Activated CD8-positive, alpha-beta memory T cell treated with anti-CD3 and anti-CD28 coated beads, Interleukin-2, amount 50 U/mL, for 48 hours (primary cell): ENCODE measurements at places on chromosomes 5 and 9.
A peak's percentile ranks its signal among the peaks of the same experiment; 100 is the strongest.

- no peak for DNase-seq
Observed at GRCh38 chr9:100394816-100395215, 32.1 kb upstream of the MSANTD3 start.

GRCh38 chr9:91360551-91361290 is 997 bp downstream of the AUH start:
- DNase-seq: no peak

DNA sequence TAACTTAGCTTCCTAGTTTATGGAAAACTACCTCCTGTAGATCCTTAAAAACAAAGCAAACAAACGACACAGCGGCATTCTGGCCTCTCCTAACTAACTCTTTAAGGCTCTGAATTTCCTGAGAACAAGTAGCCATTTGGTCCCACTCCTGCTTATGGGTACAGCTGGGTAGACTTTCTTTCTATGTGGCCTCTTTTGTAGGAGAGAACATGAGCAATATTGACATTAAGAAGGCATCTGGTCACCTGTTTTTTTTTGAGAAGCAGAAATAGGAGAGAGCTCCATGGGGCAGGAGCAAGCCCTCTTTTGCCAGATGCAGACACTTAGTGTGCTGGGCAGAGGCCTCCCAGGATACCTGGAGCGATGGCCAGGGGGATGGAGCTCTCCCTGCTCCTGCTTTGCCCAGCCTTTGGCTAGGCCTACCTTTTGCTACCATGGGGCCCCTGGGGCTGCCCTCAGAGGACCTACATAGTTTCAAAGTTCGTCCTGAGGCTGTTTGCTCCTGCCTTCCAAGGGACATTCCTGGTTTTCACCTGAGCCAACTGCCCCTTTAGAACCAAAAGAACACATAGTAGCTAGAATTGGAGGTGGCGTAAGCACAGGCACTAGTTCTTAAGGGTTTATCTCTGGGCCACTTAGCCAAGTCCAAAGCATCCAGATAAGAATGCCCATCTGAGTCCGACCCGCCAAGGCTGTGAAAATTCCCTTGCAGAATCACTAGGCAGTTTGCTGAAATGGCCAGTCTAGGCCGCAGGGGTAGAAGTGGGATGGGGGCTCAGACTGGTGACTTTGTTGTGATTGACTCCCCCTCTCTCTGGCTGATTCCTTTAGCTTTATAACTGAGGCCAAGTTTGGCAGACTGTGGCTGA is 2.4 kb upstream of the STC2 start:
- no peak for DNase-seq

DNA sequence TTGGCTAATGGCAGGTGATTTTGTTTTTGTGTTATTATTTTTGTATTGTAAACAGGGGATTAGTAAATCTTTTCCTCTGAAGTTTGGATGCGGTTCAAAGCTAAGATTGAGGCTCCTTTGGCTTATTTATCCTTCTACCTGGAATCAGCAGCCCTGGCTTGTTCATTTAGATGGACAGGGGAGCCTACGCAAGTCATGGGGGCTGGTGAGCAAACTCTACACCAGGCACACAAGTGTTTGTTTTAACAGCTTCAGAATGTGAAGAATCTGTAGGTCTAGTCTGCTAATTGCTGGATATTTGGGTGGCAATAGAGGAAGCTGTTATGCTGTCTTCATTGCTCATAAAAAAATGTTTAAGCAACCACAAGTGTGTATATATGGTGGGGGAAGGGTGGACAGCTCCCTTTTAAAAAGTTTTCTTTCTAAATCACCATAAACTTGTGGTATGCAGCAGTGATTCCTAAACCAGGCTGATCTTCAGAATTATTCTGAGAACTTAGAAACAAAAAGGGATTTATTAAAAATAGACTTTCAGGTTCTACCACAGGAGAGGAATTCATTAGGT is 20.7 kb downstream of the ZNF462 start:
- DNase-seq: no peak

DNA sequence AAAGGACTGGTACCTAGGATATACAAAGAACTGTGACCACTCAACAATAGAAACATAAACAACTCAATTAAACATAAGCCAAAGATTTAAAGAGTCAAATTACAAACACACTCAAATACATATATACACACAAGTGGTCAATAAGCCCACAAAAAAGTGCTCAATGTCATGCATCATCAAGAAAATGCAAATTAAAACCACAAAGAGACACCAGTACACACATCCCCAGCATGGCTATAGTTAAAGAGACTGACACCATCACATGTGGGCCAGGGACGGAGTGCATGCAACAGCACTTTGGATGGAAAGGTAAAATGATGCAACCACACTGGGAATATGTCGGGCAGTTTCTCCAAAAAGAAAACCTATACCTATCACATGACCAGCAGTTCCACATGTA is 89.7 kb downstream of the CAAP1 start:
- no peak for DNase-seq

DNA sequence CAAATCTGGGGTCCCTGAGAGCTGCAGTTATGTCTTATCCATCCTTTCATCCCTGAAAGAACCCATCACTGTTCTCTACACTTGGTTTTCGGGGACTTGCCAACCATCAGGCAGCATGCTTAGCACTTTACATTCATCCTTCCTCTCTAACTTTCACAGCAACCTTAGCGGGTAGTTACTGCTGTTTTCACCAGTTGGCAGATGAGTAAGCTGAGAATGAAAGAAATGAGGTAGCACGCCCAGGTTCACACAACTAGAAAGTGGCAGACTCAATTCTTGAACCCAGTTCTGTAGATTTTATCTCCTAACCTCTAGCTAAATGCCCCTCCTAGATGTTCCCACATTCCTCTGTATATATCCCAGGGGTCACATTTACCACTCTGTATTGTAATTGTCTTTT is 342.0 kb upstream of the WWC1 start:
- DNase-seq: no peak

- no peak for DNase-seq
Observed at GRCh38 chr5:108216890-108217289, 165.0 kb downstream of the FBXL17 start.

DNA sequence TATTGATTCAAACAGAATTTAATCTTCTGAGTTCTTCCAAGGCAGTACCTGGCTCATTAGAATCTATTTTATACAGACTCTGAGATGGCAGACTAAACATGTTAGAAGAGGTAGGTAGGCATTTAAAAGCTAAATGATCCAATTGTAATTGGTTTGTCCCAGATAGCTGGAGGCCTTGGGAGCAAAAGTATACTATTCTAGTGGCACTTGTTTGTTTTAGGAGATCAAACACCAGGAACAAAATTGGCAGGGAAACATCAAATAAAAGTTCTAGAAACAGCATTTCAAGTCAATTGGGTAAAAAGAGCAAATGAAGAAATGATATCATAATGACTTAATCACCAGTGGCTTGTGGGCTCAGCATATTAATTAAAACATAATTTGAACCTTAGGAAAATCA is 521.4 kb downstream of the PRR16 start:
- DNase-seq: no peak

DNA sequence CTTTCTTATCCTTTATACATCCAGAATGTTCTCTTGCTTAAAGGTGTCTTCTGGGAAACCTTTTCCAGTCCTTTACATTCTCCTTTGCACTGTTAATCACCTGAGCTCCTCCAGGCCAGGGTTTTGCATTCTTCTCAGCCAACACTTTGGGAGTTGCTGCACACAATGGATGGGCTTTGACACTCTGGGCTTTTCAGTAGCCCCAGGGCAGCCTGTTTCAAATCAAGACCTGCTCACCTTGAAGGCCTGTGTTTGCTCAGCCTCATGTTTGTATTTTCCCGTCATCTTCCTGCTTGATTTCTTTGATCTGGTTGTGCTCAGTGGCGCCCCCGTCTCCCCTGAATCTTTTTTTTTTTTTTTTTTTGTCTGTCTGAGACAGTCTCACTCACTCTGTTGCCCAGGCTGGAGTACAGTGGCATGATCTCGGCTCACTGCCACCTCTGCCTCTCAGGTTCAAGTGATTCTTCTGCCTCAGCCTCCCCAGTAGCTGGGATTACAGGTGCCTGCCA is 41.0 kb downstream of the DMRT1 start:
- no peak for DNase-seq

- no peak for DNase-seq
Observed at GRCh38 chr9:2780846-2781245, 63.0 kb downstream of the PUM3 start.

DNA sequence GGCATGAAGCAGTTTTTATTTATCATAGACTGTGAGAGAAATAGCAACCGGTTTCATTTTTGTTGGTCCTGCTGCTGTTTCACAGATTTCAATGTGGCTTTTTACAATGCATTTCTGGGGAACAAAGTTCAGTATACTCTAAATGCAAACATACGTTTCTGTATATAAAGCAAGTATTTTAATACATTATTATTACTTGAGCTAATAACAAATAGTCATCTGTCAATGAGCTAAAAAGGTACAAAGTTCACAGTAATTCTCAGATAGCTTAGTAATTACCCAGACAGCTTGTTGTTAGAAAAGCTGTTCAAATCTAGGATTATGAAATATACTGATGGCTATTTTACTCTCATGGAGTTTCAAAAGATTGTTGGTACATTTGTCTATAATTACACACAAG is 50.8 kb downstream of the PBX3 start:
- no peak for DNase-seq

GRCh38 chr9:110186254-110186653 is 21.7 kb downstream of the C9orf152 start:
- no peak for DNase-seq

DNA sequence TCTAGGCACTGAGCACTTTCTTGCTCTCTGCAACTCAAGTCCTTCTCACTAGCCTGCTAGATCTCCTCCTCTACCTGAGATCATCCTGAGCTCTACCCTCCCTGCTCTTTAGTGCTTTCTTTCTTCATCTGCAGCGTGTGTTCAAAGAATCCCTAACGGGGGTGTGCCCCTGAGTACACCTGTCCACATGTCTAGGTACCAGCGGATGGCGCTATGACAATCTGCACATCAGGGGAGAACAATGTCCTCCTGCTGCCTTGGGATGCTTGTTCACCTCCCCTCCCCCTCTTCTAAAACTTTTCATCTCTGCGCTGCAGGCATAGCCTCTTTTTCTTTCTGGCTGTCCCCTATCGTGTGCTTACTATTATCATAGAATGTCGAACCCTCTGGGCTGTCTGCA is 42.7 kb downstream of the PTPN3 start:
- no peak for DNase-seq

GRCh38 chr5:110968246-110969005 is 103.1 kb upstream of the TSLP start:
- no peak for DNase-seq

DNA sequence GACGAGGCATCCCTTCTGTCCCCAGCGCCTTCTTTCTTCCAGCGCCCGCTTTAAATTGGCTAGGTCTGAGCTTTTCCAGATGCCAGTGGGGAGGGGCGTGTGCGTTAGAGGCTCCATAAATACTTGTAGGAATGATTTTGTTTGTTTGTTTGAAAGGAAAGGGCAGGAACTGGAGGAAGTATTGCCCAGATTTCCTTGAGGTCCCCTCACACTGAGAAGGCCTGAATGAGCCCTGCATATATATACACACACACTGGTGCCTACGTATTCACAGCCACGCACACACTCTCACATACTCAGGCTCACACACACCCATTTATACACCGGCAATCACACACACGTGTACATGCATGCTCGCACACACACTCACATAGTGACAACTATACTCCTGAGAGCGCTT is 1.0 kb upstream of the SLIT3 start:
- no peak for DNase-seq

- DNase-seq: no peak
Observed at GRCh38 chr9:97411440-97411788, 482 bp upstream of the TDRD7 start.

GRCh38 chr5:144048259-144048856 is 122.1 kb downstream of the YIPF5 start:
- no peak for DNase-seq

- DNase-seq: no peak
Observed at GRCh38 chr9:129597355-129598088, 23.4 kb downstream of the C9orf50 start.

DNA sequence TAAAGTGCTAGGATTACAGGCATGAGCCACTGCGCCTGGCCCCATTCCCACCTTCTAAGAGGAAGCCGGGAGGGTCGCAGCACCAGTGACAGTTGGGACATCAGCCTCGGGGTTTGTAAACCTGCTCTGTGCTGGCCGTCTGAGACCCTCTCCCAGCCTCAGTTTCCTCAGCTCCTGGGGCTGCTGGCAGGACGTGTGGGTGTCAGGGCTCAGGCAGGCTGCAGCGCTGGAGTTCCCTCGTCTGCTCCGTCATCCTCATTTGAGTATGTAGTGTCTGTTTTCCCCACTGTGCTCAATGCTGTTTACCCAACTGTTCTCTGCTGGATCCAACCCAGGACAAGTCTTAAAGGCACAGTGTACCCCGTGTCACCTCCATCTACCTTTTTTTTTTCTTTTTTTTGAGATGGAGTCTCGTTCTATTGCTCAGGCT is 2.0 kb upstream of the NINJ1 start:
- peak; percentile 51 for DNase-seq

- DNase-seq: no peak
Observed at GRCh38 chr5:108459769-108460168, 77.9 kb upstream of the FBXL17 start.

DNA sequence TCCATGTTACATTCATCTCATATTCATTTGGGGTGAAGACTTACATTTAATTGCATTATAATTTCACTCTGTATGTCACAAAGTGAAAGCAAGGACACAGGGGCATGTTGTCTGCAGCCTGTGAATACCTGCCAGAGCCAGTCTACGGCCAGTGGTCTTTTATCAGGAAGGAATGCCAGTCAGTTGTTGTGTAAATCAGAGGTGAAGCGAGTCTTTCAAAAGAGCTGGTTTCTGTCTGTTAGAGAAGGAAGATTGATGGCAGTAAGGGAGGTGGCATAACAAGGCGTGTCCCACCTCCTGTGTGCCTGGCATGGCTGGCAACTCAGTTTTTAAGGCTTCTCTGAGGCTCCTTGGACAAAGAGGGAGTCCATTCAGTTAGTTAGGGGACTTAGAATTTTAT is 18.1 kb upstream of the SYK start:
- DNase-seq: no peak

DNA sequence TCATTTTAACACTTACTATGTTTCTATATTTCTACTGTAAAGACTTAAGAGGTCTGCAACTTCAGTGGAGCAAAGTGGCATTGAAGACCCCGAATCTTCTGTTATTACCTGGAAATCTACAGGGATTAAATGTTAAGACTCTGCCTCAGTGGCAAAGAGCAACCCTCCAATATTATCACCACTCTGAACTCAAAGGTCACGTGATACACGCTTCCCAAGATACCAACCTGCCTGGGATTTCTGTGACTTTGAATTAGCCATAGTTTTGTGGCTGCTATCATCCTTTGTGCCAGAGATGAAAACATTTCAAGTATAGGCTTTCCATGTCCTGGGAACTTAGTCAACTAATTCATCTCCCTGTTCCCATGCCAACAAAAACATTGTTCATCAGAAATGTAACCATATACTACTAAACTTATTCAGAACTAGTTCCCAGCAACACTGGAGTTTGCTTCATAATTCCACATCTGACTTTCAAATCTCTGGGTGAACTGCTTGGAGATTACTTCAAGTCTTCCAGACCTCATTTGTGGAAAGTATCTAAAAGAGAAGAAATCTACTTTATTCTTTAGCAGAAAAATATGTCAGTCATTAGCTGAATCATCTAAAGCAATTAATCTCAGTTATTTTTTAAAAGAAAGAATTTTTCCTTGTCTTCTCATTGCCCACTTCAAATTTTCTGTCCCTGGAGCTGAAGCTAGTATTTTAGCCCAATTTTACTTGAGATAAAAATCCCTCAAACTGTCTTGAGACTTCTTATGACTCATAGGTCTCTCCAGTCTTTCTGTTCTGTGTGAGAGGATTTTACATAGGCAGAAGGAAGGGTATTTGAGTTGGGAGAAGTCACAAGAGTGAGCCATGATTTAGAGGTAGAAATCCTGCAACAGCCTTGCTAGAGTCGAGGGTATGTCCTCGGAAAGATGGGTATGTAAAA is 83.0 kb downstream of the ZNF462 start:
- DNase-seq: no peak
